Stimulated activated CD8-positive, alpha-beta memory T cell treated with anti-CD3 and anti-CD28 coated beads, Interleukin-12 subunit alpha, Interleukin-12 subunit beta, amount 100 ng/mL, for 4 hours (primary cell): ENCODE measurements at places on chromosomes 13 and 19.
A peak's percentile ranks its signal among the peaks of the same experiment; 100 is the strongest.

DNA sequence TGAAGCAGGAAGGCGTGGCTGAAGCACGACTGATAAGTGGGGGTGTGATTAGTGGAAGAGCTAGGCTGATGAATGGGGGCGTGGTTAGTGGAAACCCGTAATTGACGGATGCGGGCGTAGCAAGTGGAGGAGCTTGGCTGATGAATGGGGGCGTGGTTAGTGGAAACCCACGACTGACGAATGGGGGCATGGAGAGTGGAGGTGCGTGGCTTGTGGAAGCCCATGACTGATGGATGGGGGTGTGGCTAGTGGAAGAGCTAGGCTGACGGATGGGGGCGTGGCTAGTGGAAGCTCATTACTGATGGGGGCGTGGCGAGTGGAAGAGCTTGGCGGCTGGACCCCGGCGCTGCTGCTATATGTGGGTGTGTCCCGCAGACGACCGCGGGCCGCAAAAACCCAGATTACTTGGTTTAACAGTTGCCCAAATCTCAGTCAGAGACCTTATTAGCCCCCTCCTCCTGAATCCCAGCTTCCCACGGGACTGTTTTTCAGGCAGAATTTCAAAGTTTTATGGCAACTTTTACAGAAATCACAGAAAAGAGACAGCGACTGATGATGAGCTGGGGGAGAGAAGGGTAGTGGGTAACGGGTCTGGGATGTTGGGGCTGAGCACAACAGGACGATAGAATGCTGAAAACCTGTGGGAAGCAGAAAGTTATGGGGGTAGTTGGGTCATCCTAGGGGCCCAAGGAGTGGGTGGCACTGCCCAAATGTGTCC, 9.0 kb upstream of the MEIS3 start:
- peak; percentile 55 for DNase-seq

DNA sequence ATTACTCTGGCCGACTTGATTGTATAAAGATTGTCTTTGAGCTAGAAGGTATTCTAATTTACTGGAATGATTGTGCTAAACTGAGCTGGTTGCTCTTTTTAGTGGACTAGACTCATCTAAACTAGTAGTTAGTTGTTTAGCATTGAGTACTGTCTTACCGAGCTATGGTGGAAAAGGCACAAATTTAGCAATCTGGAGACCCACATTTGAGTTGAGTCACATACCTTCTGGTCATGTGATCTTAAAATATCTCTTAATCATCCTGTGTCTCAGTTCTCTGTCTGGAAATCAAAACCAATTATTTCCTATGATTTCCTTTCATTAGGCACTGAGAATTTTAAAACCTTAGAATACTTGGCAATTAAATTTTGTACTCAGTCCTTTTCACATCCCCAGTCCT, 349.5 kb downstream of the IRS2 start:
- no peak for DNase-seq

DNA sequence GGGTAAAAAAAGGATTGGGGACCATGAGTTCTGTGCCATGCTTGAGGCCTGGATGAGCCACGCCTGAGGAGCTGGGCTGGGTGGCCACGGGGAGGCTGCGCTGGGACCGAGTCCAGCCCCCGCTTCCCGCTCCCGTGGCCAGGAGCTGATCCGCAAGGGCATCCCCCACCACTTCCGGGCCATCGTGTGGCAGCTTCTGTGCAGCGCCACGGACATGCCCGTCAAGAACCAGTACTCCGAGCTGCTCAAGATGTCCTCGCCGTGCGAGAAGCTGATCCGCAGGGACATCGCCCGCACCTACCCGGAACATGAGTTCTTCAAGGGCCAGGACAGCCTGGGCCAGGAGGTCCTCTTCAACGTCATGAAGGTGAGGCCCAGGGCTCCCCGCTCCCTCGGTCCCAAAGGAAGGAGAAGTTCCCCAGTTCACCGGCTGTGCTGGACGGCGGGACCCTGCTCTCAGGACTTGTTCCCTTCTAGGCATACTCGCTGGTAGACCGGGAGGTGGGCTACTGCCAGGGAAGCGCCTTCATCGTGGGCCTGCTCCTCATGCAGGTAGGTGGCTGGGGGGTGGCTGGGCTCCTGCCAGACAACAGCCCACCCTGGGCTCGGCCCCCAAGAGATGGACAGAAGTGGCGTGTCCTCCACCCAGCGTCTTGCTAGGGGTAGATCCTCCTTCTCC, 18.9 kb downstream of the EVI5L start:
- DNase-seq = no peak

DNA sequence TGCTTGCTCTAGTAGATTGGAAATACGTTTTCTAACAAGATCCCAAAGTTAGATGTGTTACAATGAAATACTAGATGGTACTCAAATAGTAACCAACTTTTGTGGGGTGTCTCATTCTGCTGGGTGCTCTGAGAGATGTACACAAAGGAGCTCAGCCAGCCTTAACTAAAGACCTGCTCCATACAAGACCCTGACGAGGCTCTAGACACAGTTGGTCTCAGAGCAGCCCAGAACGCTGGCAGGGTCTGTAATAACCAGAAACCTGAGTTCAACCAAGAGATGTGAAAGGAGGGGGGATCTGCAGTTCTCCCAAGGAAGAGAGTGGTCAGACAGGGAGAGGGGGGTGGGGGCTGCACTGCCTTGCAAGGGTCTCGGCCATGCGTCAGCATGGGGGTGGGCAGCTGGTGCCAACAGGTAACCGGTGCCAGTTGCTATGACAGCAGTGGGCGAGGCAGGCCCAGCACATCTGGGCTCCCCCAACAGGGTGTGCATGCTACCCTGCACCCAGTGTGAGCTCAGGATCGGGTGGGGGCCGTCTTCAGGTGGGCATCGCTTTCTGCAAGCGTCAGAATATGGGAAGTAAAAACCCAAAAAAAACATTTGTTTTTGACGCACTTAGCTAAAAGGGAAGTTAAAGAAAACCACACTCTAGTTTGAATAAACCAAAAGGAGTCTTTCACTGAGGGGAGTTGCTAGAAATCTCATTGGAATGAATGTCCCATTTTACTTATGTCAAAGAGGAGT, 68.0 kb upstream of the GPR183 start:
- DNase-seq = no peak

DNA sequence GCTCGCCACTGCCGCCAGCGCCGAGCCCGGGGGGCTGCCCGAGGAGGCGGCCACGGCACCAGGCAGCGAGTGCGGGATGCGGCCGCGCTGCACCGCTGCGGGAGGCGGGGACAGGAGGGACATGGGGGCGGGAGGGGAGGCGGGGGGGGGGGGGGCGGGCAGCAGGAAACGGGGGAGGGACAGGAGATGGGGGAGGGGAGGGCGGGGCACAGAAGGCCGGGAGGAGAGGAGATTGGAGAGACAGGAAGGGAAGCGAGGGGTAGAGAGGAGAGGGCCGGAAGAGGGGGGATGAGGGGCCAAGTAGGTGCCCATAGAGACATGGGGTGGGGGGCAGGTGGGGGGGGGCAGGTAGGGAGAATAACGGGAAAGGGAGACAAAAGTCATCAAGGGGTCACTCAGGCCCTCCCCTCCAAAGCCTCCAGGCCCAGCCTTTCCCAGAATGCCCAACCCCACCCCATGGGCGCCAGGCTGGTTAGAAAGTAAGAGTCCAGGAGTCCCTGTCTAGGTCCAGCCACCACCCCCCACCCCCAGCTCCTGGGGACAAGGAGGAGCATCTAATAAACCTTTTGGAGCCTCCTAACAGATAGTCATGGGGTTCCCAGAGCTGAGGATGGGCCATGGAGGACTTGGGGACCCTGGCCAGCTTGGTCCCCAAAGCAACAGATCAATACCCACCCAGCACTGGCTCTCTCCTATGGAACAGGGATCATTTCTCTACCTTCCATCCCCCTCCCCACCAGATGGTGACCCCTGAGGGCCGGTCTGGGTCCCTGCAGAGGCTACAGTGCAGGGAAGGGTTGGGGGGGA, 9.5 kb downstream of the NR2F6 start:
- DNase-seq = no peak

DNA sequence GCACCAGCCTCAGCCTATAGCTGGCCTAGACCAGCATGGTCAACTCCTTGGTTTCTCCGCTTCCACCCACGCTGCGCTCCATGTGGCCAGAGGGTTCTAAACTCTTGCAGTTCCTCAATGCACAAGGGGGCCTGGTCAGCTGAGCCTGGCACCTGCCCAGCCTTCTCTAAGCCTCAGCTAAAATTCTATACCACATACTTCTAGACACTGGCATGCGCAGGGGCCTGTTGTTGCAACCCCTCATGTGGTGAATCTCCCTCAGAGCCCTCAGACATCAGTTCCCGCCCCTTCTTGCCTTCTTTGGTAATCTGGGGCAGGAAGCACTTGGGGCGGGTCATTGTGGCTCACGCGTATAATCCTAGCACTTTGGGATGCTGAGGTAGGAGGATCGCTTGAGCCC, 19.7 kb upstream of the LDLR start:
- no peak for DNase-seq

DNA sequence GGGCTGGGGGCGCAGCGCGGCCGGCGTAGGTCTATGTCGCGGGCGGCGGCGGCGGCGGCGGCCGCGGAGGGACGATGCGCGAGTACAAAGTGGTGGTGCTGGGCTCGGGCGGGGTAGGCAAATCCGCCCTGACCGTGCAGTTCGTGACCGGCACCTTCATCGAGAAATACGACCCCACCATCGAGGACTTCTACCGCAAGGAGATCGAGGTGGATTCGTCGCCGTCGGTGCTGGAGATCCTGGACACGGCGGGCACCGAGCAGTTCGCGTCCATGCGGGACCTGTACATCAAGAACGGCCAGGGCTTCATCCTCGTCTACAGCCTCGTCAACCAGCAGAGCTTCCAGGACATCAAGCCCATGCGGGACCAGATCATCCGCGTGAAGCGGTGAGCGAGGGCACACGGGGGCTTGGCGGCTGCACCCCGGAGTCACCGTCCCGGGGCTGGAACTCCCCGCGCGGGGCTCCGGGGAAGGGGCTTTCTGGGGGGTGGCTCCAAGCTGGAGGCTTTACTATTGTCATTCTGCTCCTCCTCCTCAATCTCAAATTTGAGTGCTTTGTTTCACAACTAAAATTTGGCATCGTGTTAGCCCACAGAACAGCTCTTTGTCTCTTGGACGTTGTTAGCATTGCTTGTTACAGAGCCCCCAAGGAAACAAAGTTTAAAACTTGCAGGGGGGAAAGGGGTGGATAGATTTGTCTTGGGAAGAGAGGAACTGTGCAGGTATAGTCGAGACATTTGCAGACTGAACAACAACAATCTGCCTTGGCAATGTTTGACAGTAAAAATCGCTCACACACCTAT, 630 bp downstream of the RAP2A start:
- no peak for DNase-seq

GRCh38 chr19:38850976-38851621, 1.3 kb upstream of the HNRNPL start:
- DNase-seq = peak; percentile 36

DNA sequence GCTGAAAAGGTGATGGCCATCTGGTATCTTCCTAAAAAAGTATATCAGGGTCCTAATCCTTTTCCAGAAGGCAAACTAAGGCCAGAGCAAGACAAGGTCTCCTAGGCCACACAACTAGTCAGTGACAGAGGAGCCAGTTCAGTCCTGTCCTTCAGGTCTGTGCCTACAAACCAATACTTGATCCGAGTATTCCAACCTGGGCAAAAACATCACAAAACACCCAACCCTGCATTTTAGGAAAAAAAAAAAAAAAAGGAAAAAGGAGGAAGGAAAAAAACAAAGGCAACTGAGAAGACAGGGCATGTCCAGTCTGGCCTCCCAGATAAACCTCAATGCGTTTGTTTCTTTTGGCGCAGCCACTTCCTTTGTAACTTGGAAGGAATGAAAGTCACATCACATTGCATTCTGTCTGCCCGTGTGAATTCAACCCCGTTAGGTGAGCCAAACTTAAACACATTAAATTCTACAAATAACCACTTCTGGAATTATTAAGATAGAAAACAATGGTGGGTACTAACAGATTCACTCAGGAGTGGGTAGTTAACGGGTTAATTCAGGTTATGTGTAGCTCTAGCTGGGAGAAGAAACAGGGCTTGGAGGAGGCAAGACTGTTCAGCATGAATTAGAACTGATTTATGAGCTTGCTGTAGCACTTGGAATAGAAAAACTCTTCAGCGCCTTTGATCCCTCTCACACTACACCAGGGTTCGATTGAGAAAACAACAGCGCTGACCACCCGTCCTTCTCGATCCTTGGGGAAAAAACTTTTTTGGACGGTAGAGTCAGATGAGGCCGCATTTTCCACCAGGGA, 43.0 kb upstream of the HNRNPA1L2 start:
- no peak for DNase-seq

DNA sequence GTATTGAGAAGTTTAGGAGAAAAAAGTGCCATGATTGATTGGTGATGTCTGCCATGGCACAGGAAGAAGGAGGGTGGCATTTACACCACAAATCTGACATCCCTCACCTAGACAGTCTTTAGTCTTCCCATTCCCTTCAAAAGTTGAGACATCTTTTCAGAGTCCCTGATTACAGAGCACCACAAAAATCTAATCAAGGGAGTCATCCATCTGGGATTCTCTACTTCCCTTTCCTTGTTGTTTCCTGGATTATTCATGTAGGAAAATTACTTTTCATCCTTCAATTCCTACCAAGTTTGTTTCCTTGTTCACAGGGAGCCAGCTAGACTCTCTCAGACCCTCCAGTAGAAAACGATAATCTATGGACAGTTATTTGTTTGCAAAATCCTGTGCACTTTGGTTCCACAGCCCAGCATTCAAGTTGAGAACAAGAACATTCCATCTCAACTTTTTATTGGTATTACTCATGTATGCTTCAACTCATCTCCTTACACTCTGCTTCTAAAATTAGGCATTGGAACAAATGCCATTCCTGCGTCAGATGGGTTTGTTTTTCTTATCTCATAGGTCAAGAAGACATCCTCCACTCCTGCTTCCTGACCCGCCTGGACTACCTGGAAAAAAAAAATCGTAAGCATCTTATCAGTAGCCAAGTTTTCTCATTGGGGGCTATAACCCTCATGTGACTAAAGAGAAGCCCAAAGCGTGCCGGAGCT, 259.9 kb downstream of the FOXO1 start:
- DNase-seq = no peak

- DNase-seq = no peak
Measured at GRCh38 chr13:33992881-33993336, 175.0 kb downstream of the RFC3 start.

- no peak for DNase-seq
Measured at GRCh38 chr19:47511681-47512080, 3.2 kb downstream of the NAPA start.
